ENCODE measurements at places on chromosomes 6 and 20.

- no peak for DNase-seq
Observed at GRCh38 chr20:23341073-23341472, 9.5 kb upstream of the NXT1 start.

GRCh38 chr20:25534845-25535244, 50.5 kb downstream of the NINL start:
- DNase-seq = no peak

- DNase-seq = no peak
Observed at GRCh38 chr6:162580619-162581018, 146.9 kb downstream of the PRKN start.

- no peak for DNase-seq
Observed at GRCh38 chr6:160750276-160750689, 48.2 kb downstream of the PLG start.

GRCh38 chr6:139151425-139152087, 16.7 kb downstream of the HECA start:
- DNase-seq = no peak

DNA sequence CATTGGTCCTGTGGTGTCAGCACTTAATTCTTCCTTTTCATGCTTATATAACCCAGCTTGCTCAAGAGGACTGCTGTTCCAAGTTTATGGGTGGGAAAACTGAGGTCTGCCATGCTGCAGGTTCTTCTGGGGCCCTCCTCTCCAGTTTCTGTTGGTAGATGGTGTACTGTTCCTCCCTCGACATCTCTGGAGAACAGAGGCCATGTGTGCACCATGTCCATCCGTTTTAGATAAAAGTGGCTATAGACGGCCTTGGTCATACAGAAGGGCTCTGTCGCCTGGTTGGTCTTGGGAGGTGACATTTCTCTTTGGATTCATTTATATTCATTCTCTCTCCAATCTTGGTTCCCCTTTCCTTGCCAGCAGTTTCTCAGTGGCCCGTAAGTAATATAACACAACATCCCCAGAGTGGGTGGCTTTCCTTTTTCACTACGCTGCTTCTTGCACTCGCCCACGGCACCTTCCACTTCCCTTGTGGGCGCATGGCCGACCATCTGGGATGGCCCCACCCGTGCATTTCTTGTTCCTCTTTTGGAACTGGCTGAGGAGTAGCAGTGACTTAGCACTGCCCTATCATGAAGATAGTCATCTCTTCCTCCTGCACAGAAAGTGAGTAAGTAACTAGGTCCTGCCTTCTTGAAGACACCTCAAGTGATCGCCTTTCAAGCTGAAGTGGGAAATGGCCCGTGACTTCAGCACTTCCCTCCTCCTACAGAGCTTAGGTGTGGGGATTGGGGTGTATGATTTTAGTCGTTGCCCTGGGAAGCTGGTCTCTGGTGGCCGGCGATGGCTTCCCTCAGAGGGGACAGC, 94.2 kb downstream of the RREB1 start:
- DNase-seq = no peak

DNA sequence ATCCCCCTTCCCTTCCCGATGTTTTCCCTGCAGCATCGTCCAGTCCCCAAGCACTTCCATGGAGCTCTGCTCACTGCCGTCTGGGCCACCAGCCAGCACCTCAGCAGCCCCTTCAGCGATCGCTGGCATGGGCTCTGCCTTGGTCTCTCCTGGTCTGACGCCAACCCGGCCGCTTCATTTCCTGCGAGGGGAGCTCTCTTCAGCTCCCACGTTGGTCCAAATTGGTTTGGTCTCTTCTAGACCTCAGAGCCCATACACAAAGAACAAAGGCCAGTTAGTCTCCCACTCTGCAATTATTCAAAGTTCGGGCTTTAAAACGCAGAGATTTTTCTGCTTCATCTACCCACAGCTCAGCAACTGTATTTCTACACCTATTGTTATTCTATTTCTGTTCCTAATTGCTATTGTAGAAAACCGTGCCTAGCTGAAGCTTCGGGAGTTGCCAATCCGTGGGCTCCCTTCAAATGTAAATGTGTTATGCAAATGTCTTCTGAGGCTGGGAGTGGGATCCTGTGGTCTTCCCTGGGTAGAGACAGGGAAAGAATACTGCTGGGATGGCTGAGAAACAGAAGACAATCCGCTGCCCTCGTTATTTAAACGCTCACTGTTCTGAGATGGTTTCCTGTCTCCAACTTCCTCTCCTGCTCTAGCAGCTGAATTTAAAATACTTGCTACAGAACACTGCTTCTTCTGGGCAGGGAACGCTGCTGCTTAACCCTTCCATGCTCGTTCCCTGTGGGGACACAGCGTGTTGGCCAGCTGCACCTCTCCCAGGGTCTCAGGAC, 154.2 kb upstream of the QKI start:
- DNase-seq = no peak

DNA sequence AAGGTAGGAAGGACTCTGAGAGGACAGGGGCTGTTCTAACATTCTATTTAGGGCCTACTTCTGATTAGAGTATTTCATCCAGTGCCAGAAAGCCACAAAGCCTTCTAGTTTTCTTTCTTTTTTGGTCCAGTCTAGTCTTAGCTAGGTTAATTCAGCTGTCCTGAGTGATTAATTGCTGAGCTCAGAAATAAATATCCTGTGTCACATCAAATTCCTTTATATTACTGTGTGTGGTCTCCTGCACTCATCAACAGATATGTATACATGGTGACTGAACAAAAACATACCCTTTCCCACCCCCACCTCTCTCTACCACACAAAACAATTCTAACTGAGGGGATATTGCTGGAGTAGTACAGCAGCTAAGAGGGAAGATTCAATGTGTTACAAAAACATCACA, 601.5 kb upstream of the NRSN1 start:
- DNase-seq = no peak

- DNase-seq = no peak
Observed at GRCh38 chr6:7114744-7115458, 7.1 kb downstream of the RREB1 start.

- no peak for DNase-seq
Observed at GRCh38 chr6:122799916-122800686, 11.0 kb downstream of the SMPDL3A start.

GRCh38 chr20:59993736-59994430, 35.7 kb downstream of the CDH26 start:
- no peak for DNase-seq

DNA sequence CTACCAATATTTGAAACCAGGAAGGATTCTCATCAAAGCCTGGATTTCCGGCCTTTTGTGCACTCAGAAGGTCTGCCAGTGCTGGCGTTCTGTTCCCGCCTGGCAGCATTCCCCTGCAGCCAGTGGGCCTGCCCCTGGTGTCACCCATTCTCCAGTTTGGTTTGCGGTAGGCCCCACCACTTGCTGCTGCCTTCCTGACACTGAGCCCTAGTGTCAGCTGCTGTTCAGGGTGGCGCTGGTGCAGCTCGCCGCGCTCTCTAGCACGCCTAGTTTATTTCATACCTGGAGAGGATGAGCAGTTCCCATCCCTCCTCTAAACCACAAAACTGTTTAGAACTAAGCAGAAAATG, 9.5 kb downstream of the NPEPL1 start:
- DNase-seq = no peak

DNA sequence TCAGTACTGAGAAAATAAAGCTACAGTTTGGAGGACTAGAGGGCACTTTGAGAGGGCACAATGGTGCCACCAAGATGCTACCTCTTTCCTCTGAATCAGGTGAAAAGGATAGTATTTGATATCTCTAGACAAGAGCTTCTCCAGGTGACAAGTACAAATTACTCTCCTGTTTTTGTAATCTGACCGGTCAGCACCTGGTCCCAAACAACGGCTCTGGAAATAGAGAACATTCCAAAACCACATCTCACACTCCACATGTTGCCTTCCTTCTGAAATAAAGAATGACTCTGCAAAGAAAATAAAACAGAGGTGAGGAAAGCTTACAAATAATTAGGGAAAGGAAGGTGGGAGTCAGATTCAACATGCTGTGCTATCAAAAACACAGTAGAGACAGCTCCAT, 51.3 kb upstream of the CITED2 start:
- no peak for DNase-seq

GRCh38 chr6:158849899-158850806, 31.0 kb upstream of the EZR start:
- no peak for DNase-seq

DNA sequence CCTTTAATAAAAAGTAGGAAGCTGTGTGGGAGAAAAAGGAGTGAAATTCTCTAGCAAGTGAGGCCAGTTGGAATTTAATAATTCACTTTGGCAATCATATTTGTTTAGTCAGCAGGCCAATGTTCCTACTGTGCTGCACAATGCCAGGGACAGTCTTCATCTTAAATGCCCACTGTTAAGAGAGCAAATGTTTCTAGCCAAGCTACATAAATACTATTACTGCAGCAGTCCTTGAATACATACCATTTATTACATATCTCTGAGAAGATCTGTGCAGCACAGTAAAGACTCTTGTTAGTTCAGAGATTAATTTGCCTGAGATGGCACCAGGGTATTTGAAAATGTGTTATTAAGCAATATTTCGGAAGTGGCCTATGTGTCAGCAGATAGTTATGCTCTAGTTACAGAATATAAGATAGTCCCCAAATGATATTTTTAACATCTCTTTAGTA, 105.4 kb downstream of the OGFRL1 start:
- DNase-seq = no peak

- DNase-seq = no peak
Observed at GRCh38 chr6:19181211-19181610, 656.0 kb upstream of the ID4 start.

GRCh38 chr20:3275064-3275935, 36.3 kb upstream of the SLC4A11 start:
- DNase-seq = no peak

DNA sequence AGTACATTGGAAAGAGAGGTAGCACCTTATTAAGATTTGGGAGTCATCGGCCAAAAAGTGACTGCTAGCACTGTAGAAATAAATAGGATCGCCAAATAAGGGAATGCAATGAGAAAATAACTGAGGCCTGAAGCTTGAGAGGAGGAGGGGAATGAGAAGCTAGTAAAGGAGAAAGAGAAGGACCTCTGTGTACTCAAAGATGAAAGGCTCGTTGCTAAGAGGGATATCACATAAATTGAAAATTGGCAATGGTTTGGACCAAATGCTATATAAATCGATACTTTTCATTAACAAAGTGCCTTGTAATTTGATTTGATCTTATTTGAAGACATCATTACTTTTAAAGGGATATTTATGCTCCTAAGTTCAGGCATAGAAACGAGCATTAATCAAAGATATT, 796.3 kb downstream of the QKI start:
- DNase-seq = no peak

DNA sequence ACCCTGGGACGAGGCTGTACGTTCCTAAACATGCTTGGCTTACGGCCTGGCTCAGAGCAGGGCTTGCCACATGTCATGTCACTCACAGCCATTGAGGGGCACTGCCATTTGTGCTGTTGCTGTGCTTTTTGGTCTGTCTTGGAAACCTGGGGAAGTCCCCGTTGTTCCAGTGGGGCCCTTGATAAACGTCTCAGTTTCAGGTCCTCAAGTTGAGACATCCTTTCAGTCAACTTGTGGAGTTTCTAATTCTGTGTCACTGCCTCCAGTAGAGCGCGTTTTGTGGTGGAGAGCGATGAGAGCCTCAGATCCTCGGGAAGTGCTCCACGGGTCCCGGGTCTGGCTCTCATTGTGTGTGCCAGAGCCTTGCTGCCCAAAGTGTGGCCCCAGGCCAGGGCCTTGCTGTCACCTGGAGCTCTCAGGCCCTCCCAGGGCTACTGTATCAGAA, 43.0 kb upstream of the CCR6 start:
- peak; percentile 38 for DNase-seq

DNA sequence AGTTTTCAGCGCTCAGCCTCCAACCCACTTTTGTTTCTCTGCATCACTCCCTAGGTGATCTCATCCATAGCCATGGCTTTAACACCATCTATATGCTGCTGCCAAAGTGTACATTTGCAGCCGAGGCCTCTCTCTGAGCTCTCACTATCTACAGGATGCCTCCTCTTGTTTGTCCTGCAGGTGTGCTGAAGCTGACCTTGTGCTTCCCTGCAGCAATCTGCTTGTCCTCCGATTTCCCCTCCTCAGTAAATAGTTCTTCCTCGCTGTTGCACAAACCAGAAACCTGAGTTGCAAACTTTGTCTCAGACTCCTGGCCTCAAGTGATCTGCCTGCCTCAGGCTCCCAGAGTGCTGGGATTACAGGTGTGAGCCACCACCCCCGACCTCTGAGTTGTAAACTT, 3.7 kb upstream of the TXNDC5 start:
- no peak for DNase-seq

DNA sequence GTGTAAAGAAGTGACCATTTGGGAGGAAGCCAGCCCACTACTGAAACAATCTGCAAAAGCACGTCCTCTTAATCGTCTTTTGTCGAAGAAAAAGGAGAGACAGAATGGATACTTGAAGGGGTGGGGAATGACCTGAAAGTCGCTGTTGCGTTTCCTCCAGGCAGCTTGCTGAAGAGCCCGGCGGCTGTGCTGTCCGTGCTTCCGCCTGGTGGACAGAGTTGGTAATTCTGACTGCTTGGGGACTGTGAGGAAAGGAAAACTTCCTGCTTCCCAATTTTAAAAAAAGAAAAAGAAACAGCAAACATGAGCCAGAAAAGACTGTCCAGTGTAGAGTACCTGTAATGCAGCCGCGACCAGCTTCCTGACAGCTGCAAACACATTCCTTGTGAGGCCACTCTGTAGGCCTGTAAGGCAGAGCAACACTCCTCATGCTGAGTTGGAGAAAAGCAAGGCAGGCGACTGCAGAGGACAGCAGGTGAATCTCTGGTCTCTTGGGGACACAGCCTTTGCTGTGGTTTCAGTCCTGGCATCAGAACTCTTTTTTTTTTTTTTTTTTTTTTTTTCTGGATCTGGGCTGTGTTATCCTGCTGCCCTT, 251.1 kb upstream of the TBX18 start:
- no peak for DNase-seq

DNA sequence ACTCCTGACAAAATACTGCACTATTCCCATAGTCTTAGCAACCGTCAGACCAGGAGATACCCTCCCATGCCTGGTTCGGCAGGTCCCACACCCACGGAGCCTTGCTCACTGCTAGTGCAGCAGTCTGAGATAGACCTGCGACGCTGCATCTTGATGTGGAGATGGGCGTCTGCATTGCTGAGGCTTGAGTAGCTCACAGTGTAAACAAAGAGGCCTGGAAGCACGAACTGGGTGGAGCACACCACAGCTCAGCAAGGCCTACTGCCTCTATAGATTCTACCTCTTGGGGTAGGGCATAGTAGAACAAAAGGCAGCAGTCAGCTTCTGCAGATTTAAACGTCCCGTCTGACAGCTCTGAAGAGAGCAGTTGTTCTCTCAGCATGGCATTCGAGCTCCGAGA, 25.4 kb downstream of the TMEM244 start:
- DNase-seq = no peak

- no peak for DNase-seq
Observed at GRCh38 chr6:118649918-118650581, 1.3 kb downstream of the CEP85L start.

DNA sequence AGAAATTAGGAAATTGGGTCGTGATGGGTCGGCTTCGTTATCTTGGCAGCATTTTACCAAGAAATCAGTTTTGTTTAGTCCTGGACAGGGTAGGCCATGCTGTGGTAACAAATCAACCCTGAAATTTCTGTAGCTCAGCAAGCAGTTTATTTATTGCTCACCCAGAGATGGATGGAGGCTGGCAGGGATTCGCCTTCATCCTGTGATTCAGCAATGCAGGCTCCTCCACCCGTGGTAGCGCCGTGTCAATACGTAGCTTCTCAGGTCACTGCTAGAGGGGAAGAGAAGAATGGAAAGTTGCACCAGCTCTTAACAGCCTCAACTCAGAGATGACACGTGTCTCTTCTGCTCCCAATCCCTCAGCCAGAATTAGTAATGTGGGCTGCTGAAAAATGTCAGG, 157.0 kb upstream of the SGK1 start:
- DNase-seq = no peak

- DNase-seq = no peak
Observed at GRCh38 chr6:32329141-32329540, 42.6 kb downstream of the TSBP1 start.

GRCh38 chr6:168691774-168692173, 250.8 kb downstream of the SMOC2 start:
- no peak for DNase-seq
